ENCODE measurements at places on chromosomes 11 and 22.

- DNase-seq, result peak; percentile 60
These were observed 10.5 kb upstream of the C11orf24 start for GRCh38 chr11:68282141-68282860.

GRCh38 chr11:44548032-44548695, 17.3 kb upstream of the CD82 start:
- DNase-seq, result no peak

GRCh38 chr11:112129656-112130055, 34.2 kb downstream of the IL18 start:
- no peak for DNase-seq

GRCh38 chr11:79039122-79039521, 401.7 kb downstream of the TENM4 start:
- no peak for DNase-seq

DNA sequence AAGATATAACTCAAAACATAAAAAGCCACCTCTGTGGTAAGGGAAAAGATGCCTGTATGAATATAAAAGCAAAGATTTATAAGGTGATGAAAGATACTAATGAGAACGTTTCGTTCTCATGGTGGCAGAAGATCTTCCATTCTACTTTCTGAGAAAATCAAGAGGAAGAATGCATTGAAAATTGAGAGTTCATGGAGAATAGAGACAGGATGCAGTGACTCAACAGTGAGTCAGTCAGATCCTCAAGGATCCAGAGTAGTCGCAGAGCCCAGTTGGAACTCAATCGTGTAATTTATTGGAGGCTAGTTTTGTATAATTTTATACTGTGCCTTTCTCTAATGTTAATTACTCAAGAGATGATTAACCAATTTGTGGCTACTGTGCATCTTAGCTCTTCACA, 73.3 kb downstream of the ENTHD1 start:
- DNase-seq, result no peak

DNA sequence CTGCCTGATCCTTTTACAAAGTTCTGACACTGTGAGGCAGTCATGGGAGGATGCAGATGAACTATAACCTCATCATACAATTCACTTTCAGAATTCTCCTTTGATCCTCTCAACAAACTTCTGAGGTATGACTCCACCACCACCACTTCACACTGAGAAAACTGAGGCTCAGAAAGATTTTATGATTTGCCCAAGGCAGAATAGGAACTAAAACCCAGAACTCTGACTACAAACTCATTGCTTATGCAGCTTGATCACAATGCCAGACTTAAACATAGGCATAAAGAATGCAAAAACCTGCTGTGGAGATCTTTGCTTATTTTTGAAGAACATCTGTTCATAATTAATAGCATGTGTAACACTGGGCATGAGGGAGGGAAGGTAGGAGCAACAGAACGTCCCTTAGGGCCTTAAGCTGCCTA, 20.4 kb downstream of the FAM168A start:
- peak; percentile 16 for DNase-seq

GRCh38 chr11:17790453-17790852, 55.9 kb downstream of the KCNC1 start:
- DNase-seq, result no peak

DNA sequence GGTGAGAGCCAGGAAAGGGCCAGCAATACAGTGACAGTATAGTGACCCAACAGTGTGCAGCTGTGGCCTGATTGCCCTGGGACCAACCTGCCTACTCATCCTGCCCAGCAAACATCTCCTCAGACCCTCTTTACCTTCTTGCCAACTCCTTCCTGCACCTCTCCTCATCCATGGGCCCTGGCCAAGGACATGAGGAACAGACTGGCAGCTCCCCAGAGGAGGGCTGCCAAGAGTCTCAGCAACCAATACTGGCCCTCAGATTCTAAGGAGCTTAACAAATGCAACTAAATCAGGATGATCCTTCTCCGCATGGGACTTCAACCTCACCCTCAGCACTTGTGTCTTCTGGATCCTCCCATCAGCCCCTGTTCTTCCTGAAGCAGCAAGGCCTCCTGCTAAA, 77.0 kb downstream of the RPL27A start:
- DNase-seq, result no peak

DNA sequence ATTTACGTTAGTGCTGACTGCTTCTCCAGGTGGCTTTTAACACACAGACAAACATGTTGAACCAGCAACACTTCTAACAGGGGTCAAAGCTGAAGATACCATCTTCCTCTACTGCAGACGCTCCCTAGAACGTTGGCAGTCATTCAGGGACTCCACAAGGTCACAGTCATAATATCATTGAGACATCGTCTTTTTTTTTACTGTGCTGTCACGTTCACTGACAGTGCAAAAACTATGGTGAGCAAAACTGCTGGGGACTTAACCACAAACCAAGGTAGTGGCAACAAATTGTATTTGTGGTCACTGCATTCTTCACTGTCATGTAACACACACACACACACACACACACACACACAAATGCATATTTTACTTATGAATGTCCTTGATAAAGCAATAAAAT, 244.9 kb downstream of the CASP12 start:
- DNase-seq, result no peak

- DNase-seq, result no peak
These were observed 1.1 kb downstream of the MYBPC3 start for GRCh38 chr11:47351156-47352126.

DNA sequence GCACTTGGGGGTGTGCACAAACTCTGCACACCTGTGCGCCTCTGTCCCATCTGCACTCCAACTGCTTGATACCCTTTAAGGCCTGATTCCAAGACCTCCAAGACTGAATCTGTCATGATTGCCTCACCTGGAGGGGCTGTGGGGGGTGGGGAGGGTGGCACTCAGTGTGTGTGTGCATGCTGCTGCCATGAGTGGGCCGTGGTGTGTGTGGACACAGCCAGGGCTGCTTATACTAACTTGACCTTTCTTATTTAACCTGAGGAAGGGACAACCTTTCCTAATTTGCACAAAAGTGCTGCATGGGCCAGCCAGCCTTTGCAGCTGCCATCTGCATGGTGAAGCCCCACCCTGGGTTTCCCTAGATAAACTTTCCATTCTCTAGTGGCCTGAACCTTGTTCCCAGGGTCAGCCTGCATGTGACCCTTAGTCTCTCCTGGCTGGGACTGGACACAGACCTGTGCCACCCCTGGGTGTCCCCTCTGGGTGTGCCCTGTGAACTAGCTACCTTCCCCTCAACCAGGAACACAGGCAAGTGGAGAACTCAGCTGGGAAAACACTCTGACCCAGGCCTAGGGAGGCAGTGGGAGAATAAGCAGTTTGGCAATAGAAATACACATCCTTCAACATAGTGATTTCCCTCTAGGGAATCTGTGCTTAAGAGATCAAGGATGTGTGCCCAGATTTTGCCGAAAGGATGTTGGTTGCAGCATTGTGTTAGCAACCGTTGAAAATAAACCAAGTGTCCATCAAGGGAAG, 45.4 kb upstream of the DKK3 start:
- no peak for DNase-seq

- no peak for DNase-seq
These were observed 19.8 kb upstream of the PSMA1 start for GRCh38 chr11:14539982-14540421.

DNA sequence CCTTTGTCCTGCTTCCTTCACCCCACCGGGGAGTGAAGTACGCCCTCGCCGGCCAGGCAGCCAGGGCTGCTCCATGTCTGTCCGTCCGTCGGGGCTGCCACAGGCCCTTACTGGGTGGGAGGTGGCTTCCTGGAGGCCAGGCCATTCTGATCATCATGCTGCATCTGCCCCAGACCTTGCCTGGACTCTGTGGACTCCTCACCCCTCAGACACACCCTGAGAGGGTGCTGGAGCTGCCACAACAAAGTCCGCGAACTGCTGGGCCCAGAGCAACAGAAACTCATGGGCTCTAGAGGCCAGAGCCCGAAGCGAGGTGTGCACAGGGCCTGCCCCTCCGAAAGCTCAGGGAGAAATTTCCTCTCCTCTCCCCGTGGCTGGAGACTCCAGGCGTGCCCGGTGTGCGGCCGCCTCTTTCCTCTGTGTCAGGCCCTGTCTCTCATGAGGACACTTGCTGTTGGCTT, 124.2 kb downstream of the KCNQ1OT1 start:
- DNase-seq, result no peak

DNA sequence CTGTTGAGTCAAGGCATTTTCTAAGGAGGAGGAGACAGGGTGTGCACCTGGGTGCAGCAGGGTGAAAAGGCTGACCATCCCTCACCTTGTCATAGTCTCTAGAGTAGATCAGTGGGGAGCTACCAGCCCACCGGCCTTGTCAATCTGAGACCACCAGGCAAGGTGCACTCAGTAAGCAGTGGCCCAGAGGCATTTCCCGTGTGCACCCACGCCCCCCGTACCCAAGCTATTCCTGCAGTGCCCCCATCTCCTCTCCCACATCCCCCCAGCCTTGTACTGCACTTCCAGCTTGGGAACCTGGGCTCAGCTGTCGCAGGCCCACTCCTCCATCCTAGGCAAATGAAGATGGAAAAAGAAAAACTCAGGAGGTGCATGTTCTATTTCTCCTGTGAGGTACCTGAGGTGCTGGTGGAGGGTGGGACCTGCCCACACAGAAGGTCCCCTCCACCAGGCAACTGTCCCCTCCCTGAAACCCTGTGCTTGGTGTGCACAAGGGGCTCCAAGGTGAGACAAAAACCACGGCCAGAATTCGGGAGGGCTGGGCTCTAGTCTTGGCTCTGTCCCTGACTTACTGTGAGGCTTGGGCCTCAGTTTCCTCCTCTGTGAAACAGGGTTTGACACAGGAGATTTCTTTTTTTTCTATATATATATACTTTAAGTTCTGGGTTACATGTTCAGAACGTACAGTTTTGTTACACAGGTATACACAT, 8.4 kb downstream of the P2RY2 start:
- no peak for DNase-seq

- DNase-seq, result no peak
These were observed 2.2 kb downstream of the PLA2G3 start for GRCh38 chr22:31138126-31138525.

DNA sequence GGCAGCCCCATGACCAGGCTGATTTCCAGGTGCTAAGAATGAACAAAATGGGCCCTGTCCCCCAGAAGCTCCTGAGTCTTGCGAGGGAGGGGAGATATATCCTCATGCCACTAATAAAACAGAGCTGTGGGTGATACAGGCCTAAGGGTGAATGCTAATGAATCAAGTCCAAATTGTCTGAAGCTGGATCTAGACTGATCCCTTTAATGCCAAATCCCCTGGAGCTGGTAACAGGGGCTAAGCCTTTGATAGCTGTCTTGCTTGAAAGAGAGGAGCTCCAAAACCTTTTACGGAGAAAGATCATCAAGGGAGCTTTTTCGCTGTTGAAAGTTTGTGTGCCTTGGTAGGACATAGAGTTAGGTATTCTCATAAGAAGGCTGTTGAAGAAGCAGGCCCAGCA, 79.7 kb downstream of the PPFIBP2 start:
- no peak for DNase-seq

GRCh38 chr22:31909977-31910376, 34.4 kb upstream of the YWHAH start:
- no peak for DNase-seq

DNA sequence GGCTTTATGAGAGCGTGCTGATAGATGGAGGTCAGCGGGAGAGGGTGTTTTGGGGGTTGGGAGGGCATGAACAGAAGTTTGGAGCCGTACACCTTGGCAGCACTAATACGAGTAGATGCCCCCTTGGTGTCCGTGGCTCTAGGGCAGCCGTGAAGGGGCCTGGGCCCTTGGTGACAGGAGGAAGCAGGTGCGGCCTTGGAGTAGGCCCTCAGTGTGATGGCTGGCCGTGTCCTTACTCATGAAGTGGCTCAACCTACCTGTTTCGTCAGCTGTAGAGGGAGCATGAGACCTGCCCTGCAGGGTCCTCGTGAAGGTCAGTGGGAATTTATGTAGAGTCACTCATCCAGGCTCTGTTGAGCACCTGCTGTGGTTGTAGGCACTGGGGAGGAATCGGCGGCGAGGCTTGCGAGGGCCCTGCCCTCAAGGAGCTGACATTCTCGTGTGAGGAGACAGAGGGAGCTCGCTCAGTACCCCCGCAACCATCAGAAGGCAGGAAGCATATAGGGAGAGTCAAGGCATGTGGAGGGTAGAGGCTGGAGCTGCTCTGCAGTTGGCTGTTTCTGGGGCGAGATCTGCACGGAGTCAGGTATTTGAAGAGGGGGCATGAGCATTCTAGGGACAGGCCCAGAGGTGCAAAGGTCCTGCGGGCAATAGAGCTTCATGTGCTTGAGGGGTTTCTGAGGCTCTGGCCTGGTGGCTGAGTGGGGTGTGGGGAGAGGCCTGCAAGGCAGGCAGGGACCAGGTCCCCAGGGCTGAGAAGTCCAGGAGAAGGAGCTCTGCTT, 39.6 kb downstream of the TBC1D22A start:
- DNase-seq, result no peak

DNA sequence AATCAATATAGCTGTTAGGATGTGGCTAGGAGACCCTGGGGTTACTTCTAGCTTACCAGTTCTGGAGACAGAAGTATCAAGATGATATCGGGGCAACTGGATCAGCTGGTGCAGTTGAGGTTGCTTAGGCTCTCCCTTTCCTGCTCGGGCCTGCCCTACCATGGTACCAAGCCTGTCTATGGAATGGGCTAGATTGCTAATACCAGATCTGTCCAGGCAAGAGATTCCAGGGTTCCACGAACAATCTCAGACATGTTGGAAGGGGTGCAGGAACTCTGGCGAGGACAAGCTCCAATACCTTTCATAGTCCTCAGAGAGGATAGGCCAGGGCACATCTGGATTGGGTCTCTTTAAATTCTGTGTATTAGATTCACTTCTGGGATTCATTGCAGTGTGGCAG, 53.8 kb downstream of the ADM start:
- DNase-seq, result no peak

DNA sequence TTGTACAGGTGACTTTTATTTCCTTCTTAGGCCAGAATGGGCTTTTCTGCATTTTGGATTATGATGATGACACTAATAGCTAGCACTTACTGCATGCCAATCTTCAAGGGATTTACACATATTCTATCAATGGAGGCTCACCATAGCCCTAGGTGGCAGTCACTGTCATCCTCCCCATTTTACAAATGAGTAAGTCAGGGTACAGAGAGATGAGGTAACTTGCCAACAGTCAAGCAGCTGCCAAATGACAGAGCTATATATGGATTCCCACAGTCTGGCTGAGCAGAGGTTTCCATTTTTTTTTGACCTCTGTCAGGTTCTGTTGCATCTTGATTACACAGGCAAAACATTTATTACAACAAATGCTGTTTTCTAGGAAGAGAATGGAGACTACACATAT, 23.8 kb upstream of the C11orf96 start:
- no peak for DNase-seq

- DNase-seq, result no peak
These were observed 110.0 kb downstream of the KIRREL3 start for GRCh38 chr11:126890561-126890960.

GRCh38 chr22:41976961-41977566, 7.8 kb downstream of the SEPTIN3 start:
- DNase-seq, result no peak

Data from activated CD4-positive, alpha-beta T cell treated with anti-CD3 and anti-CD28 coated beads, Interleukin-2, amount 10 ng/mL, durations not matched to agents 7 days and 5 days (primary cell).